Activated CD4-positive, alpha-beta T cell treated with anti-CD3 and anti-CD28 coated beads, Interleukin-2, amount 50 U/mL, for 4 hours (primary cell): ENCODE measurements at places on chromosomes 11 and 22.

DNA sequence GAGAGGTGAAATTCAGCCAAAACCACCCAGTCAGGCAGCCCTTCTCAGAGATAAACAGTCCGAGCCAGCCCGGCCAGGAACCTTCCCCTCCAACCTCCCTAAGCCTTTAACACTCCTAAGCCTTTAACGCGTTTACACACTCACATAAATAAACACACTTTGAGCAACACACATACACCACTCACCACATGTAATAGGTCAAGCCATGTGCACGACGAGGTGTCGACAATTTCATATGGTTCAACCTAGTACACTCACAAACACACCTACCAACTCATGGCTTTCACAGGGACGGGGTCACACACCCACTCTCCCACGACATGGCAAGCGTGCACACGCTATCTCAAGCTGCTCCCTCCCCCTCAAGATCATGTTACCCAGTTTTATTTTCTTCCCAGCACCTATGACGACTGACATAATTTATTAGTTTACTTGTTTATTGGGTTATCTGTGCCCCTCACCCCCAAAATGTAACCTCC is 15.5 kb downstream of the SLC43A1 start:
- DNase-seq = no peak

GRCh38 chr11:6319001-6319703 is 1.1 kb downstream of the CAVIN3 start:
- DNase-seq = no peak

DNA sequence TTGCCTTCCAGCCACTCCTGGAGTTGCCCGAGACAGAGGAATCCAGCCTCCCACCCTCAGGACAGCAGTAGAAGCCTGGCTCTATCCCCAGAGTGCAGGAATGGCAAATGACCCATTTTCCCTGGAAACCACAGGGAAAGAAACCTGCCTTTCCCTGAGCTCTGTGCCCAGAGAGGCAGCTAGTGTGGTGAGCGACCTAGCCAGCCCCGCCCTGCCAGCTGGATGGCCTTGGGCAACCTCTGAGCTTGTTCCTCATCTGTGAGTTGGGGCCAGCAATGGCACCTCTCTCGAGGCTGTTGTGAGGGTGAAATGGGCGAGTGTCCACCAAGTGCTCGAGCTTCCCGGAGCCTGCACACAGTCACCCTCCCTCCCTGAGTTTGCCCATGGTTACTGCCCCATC is 3.7 kb downstream of the OMP start:
- no peak for DNase-seq

DNA sequence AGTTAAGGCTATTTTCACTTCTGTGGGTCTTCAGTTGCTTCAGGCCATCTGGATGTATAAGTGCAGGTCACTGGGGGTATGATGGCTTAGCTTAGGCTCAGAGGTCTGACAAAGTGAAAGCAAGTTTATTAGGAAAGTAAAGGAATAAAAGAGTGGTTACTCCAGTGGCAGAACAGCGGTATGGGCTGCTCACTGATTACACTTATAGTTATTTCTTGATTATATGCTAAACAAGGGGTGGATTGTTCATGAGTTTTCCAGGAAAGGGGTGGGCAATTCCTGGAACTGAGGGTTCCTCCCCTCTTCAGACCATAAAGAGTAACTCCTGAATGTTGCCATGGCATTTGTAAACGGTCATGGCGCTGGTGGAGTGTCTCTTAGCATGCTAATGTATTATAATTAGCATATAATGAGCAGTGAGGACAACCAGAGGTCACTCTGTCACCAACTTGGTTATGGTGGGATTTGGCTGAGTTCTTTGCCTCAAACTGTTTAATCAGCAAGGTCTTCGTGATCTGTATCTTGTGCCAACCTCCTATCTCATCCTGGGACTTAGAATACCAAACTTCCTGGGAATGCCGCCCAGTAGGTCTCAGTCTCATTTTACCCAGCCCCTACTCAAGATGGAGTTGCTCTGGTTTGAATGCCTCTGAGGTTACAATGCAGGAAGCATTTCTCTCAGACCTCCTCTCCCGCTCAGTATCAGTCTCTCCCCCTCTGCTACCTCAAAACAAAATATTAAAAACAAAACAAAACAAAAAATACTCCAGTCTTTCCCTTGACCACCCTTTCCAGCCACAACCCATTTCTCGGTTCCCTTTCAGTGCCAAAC is 106.6 kb upstream of the SLC22A12 start:
- DNase-seq = no peak

GRCh38 chr11:62402226-62402959 is 16.4 kb upstream of the SCGB1A1 start:
- peak; percentile 52 for DNase-seq

GRCh38 chr11:110027627-110028371 is 65.4 kb upstream of the ZC3H12C start:
- no peak for DNase-seq
